ENCODE measurements at places on chromosomes 1 and 21. TPM values are rescaled to one million over a fixed set of nuclear protein-coding genes. Genes with fewer than 3 reads are reported as not detected.

AUNIP gene
- total RNA-seq = 1.7 TPM

SPRR5 gene
- not detected for total RNA-seq

KRTAP7-1 gene
- not detected for total RNA-seq

IQCC gene
- 5.3 TPM for total RNA-seq

TP73 gene
- total RNA-seq = 0.04 TPM

GRCh38 chr1:70205071-70205433 lies 327 bp downstream of the LRRC40 start:
- no peak for DNase-seq

DNA sequence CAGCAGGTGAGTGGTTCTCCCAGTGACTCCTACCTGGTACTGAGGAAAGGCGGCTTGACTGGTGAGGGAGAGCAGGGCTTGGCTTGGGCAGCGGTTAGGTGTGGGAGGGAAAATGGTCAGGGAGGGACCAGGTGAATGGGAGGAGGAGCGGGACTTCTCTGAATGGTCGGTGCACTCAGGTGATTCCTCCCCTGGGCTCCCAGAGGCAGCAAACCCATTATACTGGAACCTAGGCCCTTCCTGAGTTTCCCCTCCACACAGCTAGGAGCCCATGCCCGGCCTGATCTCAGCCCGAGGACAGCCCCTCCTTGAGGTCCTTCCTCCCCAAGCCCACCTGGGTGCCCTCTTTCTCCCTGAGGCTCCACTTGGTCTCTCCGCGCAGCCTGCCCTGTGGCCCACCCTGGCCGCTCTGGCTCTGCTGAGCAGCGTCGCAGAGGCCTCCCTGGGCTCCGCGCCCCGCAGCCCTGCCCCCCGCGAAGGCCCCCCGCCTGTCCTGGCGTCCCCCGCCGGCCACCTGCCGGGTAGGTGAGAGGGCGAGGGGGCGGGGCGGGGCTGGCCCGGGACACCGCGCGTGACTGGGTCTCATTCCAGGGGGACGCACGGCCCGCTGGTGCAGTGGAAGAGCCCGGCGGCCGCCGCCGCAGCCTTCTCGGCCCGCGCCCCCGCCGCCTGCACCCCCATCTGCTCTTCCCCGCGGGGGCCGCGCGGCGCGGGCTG lies 2.3 kb downstream of the ARTN start:
- no peak for DNase-seq

DNA sequence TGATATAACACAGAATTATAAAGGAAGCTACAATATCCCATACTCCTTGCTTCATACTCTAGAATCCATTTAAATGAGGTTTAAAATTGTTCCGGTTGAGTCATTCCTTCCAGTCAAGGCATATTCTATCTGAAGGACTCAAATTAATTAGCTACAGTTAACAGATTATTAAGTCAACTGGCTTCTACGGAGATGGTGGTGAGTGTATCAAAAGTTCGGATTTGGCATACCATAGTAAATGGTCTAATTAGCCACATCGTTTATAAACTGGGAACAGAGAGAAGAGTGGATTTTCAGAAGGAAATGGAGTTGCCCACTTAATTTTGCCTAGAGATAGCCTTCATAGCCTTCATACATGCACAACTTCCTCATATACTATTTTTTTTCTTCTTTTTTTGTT lies 1095.3 kb downstream of the TTLL7 start:
- no peak for DNase-seq

Measured in kidney epithelial cell (primary cell).